ENCODE measurements at places on chromosomes 5 and 9.

- no peak for DNase-seq
Measured at GRCh38 chr5:174381241-174381640, 335.7 kb downstream of the NSG2 start.

- no peak for DNase-seq
Measured at GRCh38 chr5:105898183-105898582, 1772.6 kb downstream of the EFNA5 start.

DNA sequence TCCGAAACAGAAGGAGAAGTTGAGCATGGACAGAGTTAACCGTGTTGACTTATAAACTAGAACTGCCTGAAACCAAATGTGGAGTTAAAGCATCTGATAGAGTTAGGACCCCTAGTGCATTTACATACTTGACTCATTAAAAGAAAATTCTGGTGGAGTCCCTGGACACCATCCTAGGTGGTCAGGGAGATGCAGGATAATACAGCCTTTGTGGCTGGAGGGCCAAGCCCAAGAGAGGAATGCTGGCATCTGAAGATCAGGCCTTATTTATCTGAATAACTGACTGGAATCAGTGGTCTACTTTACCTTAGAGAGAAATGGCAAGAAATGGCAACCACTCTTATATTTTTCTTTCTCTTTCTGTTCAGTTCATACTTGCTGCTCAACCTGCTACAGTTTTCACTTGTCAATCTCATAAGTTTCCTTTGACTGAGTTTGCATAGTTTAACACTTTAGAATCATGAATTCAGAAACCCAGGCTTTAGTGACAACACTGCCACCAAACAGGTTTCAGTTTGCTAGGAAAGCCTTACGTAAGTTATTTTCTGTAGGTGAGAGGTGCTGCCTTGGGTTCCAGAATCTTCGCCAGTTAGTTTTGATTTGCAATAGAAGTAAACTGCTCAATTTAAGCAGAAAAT is 10.2 kb downstream of the CMYA5 start:
- DNase-seq: no peak

DNA sequence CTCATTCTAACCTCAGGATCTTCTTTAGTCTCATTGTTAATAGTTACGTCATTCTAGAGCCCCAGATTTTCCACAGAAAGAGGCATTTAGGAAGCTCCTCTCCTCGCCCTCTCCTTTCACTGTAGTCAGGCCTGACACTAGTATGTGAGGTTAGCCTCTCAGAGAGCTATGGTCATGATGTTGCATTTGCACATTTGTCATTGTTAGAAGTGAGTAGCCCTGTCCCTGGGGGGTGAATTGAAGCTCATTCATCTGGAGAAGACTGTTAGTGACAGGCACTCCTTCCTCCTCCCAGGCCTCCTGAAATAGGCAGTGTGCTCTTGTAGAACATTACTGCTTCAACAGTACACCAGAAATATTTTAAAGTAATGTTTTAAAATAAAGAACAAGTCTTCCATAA is 26.6 kb upstream of the LRRTM2 start:
- no peak for DNase-seq

DNA sequence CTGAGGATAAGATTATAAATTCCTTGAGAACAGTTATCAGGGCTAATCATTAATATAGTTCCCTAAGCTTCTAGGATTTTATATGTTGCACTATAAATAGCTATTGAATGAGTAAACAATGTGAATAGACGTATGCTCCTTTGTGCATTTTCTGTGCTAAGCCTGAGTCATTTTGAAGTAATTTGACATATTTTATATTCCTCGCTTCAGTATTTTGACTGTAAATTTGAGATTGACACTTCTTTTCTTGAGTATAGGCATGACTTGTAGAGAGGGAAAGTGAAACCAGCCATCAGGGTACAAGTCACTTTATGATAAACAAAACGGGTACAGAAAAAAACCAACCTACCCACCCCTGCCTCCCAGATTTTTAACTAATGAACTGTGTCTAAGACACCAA is 367.7 kb upstream of the PRR16 start:
- no peak for DNase-seq

GRCh38 chr5:149863830-149864229 is 80.8 kb downstream of the PDE6A start:
- no peak for DNase-seq

DNA sequence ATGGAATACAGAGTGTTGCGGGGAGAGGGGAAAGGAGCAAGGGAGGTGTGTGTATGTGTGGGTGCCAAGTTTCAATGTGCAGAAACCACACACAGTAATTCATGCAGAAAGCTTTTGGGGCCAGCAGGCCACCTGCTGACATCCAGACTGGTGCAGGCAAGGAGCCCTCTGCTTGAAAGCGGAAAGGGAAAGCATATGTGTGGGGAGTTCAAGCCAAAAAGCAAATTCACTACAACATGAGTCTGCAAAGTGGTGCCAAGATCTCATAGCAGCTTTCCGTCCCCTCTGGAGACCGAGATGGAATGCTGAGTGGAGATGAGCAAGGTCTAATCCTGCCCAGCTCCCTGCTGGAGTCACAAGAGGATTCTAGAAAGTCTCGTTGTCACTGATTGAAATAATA is 159.7 kb upstream of the VLDLR start:
- DNase-seq: no peak

DNA sequence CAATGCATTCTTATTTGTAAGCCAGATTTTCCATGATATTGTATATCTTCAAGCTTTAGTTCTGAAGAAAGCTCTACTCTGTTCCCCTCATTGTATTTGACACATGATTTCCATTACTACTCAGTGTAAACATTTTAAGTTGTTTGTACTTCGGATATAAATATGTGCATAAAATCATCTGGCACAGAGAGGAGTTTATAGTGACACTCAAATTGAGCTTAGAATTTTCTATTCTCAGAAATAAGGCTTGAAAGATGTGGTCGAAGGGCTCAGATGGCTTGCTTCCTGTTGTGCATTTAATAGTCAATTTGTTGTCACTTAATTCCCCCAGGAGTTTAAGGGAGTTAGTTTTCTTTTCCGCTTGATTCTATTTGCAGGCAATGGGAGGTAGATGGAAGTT is 88.8 kb downstream of the PPIC start:
- DNase-seq: no peak

- no peak for DNase-seq
Measured at GRCh38 chr5:181036816-181037364, 3.2 kb upstream of the BTNL9 start.

DNA sequence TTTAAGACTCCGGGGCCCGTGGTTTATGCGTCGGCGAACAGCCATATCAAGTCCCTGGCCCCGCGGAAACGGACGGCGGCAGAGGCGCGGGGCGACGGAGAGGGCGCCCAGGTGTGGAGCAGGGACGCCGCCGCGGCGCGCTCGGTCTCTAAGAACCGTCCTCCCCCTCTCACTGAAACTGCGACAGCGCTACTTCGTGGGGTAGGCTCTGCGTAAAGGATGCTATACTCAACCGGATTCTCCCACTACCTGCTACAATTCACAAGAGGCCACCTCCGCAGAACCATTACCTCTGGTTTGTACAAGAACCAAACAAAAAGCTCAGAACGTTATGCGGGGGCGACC is 404 bp downstream of the MRNIP start:
- DNase-seq: peak; percentile 62

GRCh38 chr5:172931001-172931536 is 28.2 kb upstream of the RPL26L1 start:
- DNase-seq: no peak

- peak; percentile 68 for DNase-seq
Measured at GRCh38 chr5:101977729-101978345, 318.2 kb downstream of the SLCO4C1 start.

DNA sequence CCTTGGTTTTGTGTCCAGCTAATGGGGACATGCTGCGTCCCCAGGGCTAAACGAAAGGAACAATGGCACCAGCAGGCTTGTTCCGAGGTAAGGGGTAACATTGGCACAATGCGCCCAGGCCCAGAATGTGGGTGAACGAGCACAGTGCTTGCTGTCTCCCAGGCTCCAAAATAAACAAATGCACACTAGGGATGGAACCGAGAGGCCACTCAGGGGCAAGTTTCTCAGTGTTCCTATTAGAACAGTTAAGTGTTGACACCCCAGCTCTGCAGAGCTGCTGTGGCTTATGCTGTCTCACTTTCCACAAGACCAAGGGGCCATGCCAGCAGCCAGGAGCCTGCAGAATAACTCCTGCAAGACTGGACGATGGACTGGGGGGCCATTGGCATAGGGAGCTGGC is 492.4 kb downstream of the GADD45G start:
- no peak for DNase-seq

DNA sequence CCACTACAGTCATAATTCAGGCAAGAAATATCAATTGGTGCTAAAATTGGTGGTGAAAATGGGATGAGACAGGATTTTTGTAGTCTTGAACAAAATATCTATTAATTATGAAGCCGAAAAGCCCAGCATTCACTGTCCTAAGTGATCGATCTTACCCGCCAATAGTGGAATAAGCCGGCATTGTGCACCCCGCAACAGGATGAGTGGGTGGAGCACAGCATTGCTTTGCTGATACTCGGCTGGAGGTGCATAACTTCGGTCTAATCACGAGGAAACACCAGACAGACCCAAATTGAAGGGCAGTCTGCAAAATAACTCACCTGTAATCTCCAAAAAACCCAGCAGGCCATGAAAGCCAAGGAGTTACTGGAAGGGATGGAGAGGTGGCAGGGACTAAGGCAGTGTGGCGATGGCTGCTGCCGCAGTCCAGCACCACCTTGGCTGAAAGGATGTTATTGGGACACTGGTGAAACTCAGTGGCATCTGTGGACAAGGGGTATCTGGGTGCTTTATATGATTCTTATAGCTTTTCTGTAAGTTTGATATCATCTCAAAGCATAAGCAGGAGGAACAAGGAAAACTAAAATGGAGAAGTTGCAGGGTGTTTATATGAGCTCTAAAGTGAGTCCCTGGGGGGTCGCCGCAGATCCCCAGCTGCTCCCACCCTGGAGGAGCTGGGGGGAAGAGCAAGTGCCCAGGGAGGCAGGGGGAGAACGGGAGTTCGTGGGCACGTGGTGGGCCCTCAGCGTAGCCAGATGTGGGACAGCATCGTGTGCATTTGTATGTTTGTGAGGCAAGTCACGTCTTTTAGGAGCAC is 45.2 kb downstream of the AHRR start:
- no peak for DNase-seq

DNA sequence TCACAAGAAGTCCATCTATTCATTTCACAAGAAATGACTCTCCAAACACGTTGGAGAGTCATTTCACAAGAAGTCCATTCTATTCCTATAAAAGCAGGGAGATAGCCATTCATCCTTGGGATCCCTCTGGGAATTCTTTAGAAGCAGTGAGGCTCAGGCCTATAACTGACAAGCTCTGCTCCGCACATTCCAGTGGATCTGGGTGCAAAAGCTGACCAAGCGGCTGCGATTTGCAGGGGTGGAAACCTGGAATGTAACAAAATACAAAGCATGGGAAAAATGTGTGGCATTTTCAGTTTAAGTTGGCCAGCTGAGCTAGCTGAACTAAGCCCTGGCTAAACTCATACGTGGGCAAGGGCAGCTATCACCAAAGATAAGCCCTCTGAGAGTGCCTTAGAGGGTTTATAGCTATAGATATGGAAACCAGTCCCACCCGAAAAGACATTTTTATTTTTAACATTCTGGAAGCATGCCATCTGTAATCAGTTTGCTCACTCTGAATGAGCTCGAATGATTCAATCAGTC is 8.7 kb downstream of the TAS2R1 start:
- DNase-seq: no peak

DNA sequence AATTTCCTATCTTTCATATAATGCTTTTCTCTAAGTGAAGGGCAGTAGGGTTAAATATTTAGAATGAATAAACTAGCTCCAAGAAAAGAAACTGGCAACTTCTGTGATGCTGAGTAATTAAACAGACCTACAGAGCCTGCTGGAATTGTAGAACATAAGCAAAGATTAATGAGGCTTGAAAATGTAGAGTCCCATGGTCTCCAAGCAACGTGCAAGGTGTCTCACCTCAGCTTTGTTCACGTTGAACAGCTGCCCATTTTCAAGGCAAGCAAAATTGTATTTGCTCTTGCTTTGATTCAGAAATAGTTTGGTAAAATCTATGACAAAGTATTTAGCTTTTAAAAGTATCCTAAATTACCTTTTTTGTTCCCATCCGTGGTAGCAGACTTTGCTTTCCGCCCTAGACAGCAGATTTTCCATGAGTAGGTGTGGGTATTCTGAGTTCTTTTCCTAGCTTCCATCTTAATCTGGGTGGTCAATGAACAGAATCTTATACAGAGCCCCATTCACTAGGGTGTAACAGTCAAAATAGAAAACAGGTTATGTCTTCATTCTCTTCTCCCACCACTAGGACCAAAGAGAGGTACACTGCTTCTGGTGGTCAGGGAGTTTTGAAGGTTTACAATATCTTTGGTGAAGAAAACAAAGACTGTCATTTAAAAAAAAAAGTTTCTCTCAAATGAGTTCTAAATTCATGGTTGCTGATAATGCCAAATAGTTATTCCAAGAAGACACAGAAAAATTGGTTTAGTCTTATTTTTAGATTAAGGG is 52.1 kb upstream of the TYRP1 start:
- peak; percentile 86 for DNase-seq

- no peak for DNase-seq
Measured at GRCh38 chr9:71364186-71364955, 242.9 kb upstream of the TRPM3 start.

DNA sequence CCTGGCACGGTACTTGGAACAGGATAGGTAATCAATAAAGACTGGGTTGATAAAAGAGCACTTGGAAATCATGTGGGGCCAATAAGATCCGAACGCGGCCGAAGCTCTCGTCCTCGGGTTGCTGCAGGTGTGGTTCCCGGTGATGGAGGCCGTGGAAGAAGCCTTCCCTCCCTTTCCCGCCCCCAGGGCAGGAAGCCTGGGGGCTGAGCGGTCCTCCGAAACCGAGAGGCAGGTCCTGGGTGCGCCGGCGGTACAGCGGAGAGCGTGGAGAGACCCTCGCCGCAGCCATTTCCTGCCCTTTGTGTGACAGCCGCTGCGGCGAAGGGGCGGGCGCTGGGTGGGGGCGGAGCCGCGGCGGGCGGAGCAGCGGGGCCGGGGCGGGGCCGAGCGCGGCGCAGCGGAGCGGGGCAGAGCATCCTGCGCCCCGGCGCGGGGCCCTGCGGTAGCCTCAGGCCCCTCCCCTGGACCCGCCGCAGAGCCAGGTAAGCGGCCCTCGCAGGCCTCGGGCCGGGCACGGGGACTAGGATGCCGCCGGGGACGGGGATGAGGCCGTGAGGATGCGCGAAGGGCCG is at the start of gene CYFIP2:
Gene CYFIP2 (plus strand): TSS at position 410 of the 572 bp plus-strand sequence. CDS start 19,239 bp downstream, outside the sequence.
- peak; percentile 80 for DNase-seq

DNA sequence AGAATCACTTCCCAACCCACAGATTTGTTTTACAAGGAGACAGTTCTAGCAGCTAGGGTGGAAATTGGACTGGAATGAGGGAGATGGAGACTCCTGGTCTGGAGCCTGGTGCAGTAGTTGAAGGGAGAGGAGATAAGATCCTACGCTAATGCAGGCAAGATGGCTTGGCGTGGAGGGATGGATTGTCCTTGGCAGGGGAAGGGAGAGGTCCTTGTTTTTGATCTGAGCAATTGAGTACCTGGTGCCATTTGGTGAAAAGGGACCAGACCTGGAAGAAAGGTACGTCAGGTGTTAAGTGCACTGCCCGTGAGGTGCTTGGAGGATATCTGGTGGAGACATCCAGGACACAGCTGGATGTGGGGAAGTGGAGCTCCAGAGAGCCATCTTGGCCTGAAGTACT is 35.7 kb downstream of the ANGPTL2 start:
- DNase-seq: no peak

- DNase-seq: no peak
Measured at GRCh38 chr9:136964833-136965422, 12.4 kb upstream of the PTGDS start.
